AG04450 (cell line): ENCODE measurements at places on chromosomes 4 and X.
A peak's percentile ranks its signal among the peaks of the same experiment; 100 is the strongest.

GRCh38 chrX:85503258-85504158, 124.0 kb upstream of the POF1B start:
- no peak for DNase-seq

- DNase-seq: no peak
Measured at GRCh38 chrX:118562582-118563164, 67.1 kb downstream of the DOCK11 start.

GRCh38 chr4:68271851-68272357, 26.4 kb upstream of the TMPRSS11B start:
- DNase-seq: peak; percentile 30

DNA sequence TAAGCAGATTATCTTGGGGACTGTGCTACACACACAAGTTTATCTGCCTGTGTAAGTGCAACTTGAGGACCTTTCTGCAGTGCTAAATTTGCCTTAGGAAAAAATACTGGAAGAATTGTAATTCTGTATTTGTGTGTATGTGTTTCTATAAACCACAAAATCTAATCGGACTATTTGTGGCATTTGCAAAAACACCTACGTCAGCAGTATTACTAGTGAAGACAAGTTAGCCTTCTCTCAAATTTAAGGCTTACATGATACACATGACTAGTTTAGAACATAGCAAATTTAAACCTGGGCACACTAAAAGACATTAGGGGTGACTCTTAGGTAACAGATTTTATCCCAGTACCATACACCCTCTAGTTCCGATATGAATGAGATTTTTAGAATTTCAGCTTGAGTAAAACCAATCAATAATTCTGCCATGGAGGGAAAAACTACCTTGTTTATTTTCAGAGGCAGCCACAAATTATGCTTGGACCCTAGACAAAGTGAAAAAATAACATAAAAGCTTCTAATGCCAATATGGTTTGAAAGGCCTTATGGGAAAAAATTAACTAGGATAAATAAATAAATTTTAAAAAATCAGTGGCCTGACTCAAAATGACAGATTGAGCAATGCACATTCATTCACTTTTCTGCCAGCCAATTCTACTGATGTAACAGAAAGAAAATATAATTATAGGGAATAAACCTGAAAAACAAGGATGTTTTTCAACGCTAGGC, 176.4 kb downstream of the SNCA start:
- DNase-seq: no peak

- DNase-seq: no peak
Measured at GRCh38 chr4:7050481-7051143, 7.4 kb downstream of the TADA2B start.

- DNase-seq: no peak
Measured at GRCh38 chr4:8910100-8910821, 38.6 kb upstream of the HMX1 start.

- no peak for DNase-seq
Measured at GRCh38 chrX:2388669-2389068, 112.1 kb downstream of the DHRSX start.

DNA sequence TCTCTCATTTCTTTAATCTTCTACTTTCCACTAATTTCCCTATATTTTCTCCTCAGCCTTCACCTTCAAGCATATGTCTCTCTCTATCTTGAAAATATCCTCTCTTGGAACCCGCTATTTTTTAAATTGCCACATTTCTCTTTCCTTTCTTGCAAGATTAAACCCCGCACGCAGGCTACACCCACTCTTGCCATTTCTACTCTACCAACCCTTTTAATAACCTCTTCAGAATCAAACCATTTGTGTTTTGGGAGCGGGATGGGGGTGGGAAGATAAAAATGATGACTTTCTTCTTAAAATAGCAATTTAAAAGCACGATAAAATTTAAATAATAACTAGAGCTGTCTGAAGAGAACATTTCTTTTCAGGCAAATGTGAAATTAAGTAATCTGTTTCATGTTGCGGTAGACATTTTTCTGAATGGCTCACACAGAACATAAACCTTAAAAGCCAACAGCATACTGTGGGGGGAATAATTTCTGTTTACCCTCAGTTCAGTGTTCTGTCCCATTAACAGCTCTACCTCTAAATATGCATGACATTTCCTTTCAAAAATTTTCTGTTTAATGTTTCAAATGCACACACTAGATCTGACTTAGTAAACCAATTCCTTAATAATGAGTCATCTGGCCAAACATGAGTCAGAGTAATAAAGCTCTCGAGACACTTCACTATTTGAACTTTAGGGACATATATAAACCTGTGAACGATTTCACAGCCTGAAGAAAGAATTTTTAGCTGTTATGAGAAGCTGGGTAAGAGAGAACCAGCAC, 20.5 kb downstream of the ARSJ start:
- peak; percentile 85 for DNase-seq

DNA sequence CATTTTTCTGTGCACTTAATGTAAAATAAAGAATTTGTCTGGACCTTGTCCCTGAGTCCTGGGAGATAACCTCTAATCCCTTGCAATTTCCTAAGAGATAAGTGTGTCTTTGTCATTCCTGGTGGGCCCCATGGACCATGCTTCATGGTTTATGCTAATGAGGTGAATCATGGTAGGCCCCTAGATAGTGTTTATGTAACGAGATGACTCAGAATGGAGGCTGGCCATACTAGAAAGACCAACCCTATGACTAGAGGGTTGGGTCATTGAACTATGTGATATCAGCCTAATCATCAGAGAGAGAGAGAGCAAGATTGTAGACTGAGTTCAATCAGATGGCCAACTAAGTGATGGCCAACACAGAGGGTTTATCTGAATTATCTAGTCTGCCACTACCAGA, 64.2 kb upstream of the NHSL2 start:
- no peak for DNase-seq

DNA sequence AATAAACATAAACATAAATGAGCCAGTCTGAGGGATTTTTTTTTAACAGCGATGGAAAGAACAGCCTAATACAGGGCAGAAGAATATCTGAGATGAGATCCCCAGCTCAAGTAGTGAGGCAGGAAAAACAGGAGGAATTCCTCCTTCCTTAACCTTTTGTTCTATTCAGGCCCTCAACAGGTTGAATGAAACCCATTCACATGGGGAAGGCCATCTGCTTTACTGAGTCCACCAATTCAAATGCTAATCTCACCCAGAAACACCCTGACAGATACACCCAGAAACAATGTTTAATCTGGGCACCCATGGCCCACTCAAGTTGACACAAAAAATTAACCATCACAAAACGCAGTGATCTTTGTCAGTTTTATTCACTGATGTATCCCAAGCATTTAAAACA, 45.5 kb downstream of the SMIM31 start:
- no peak for DNase-seq

GRCh38 chr4:145583191-145584055, 35.8 kb upstream of the MMAA start:
- DNase-seq: no peak

GRCh38 chr4:129094347-129094746, 1.0 kb upstream of the SCLT1 start:
- no peak for DNase-seq

GRCh38 chr4:51843309-51844152, 578 bp downstream of the DCUN1D4 start:
- no peak for DNase-seq

DNA sequence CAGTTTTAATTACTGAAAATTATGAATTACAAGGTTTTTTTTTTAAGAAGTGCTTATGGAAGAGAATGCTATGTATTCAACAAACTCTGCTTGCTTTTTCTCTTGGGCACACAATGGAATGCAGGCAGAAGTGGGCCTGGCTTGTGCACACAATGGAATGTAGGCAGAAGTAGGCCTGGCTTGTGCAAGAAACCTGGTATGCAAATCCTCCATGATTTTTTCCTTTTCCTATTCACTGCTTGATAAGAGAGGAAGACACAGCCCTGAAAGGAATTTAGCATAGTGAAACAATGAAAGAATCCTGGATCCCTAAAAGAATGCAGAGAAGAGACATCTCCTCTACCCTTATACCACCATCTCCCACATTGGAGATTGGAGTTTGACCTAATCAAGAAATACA, 138.4 kb downstream of the COL25A1 start:
- no peak for DNase-seq

- no peak for DNase-seq
Measured at GRCh38 chr4:2937986-2938385, 25.2 kb downstream of the NOP14 start.

GRCh38 chr4:126547352-126547751, 1085.4 kb upstream of the INTU start:
- DNase-seq: no peak
